ENCODE measurements at places on chromosomes 7 and 10.

DNA sequence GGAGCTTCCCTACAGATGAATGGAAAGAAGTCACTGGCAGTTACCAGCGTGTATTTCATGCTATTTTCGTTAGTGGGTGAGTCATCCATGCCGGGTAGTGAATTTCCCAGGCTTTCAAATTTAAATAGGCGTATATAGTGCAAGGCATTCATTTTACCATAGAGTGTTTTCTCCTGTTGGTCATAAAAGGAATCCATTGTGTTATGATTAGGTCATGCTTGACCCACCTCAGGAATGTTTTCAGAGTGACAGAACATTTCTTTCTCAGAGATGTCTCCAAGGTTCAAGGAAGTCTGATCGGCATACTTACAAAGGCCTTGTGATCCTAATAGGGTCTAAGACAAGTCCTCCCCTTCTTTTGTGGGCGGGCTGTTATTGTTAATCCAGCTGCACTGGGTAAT lies 110.7 kb downstream of the AKR1D1 start:
- DNase-seq: peak; percentile 51

GRCh38 chr7:25171071-25171470 lies 46.0 kb upstream of the CYCS start:
- DNase-seq: no peak

DNA sequence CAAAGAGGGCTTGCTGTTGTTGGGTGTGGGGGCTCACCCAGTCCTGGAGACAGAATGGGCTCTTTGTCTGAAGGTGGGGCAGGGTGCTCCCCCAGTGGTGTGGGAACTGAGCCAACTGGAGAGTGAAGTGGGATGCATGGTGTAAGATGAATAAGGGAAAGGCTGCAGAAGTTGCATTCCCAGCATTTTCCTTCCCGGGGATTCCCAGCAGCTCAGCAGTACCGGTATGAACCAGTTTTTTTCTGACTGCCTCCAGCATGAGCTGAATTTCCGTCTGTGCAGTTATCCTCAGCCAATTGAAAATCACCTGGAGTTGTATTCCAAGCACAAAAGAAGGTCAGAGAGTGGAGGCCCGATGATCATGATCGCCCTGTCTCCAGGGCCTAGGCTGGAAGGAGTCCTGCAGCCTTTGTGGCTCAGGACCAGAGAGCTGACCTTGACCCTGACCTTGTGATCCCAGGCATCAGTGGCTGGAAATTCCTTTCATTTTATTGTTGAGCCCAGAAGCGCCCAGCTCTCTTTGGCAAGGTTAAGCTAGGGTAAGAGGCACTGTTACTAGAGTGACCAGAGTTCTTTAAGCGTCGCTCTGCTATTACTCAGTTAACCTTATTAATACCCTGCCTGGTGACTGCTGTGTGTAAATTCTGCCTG lies 33.4 kb downstream of the OGDH start:
- DNase-seq: peak; percentile 94

DNA sequence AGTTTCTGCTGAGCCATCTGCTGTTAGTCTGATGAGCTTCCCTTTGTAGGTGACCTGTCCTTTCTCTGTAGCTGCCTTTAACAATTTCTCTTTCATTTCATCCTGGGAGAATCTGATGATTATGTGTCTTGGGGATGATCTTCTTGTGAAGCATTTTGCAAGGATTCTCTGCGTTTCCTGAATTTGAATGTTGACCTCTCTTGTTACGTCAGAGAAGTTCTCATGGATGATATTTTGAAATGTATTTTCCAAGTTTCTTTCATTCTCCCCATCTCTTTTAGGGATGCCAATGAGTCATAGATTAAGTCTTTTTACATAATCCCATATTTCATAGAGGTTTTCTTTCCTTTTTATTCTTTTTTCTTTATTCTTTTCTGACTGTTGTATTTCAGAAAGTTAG lies 184.2 kb upstream of the BET1 start:
- no peak for DNase-seq

DNA sequence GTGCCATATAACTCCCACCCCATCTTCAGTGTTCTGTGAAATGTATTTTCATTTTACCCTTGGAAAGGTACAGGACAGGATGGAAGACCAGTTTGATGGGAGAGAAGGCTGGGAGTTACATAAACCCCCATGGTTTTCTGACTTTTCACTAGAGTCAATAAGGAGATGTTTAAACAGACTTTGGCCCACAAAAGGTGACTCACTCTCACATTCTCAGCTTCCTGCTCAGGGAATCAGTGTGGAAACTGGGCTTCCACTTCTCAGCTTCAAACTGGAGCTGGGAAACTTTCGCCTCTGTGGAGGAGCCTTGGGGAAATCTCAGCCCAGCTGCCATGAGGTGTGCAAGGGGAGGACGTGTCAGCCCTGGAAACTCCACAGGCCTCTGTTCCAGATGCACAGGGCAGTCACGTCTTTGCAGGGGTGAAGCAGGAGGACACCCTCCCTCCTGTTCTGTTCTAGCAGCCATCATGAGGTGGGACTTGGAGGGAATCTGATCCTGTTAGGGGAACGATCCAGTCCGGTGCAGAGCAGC lies 560.5 kb upstream of the GALNT17 start:
- peak; percentile 83 for DNase-seq

DNA sequence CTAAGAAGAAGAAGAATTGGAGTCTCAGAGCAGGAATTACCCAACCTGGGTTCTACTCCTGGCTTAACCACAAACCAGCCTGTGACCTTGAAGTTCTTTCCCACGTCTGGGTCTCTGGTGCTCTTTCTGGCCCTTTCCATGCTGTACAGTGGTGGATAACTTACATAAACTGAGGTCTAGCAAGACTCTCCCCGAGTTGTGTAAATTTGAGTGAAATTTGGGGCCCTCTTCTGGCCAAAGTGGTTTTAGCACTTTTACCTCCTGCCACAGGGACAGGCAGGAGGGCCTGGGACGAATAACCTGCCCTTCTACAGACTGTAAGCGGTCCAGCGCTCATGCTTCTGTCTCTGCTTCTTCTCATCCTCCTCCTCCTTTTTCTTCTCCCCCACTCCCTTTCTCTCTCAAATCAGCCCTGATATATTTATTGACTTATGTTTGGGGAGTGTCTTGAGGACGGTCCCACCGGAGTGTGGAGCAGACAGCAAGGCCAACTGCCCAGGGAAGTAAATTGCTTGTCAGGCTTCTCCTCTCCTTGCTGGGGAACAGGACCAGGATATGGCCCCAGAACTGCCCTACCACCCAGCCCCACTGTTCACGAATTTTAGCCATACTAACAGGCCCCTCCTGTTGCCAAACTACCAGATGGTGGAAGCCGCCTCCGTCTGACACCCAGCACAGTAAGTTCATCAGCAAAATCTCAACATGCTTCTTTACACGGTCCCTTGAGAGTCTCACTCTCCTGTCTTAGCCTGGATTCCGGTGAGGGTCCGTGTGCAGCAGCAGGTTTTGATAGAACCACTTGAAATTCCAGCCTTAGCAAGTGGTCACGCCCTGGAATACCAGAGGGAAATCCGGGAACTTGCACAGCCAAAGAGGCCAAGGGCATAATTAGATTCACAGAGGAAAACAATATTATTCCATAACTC lies 4.0 kb upstream of the SH3PXD2A start:
- DNase-seq: peak; percentile 73

- DNase-seq: no peak
These were observed 15.3 kb downstream of the LIPA start for GRCh38 chr10:89236226-89236797.

- DNase-seq: no peak
These were observed 71.4 kb downstream of the TCF7L2 start for GRCh38 chr10:113021268-113022040.

GRCh38 chr10:73969224-73969841 lies 28.6 kb upstream of the VCL start:
- peak; percentile 85 for DNase-seq

DNA sequence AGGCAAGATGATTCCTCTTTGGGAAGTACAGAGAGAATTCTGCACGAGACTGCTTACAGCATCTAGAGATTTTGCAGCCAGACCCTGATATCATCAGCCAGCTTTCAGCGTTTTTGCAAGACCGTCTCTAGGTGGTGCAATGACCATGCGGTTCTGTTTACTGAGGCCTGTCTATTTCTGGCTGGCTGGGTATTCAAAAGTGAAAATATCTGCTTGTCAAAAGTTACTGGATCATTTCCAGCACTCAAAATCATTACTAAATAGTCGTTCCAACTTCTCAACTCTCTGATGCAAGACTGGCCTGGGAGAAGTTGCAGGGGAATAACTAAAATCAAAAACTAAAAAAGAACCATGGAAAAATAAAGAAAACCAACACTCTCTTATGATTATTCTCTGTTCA lies 240.1 kb downstream of the ELMO1 start:
- DNase-seq: peak; percentile 66

- peak; percentile 83 for DNase-seq
These were observed 173.1 kb downstream of the PTPRN2 start for GRCh38 chr7:158414486-158414961.

DNA sequence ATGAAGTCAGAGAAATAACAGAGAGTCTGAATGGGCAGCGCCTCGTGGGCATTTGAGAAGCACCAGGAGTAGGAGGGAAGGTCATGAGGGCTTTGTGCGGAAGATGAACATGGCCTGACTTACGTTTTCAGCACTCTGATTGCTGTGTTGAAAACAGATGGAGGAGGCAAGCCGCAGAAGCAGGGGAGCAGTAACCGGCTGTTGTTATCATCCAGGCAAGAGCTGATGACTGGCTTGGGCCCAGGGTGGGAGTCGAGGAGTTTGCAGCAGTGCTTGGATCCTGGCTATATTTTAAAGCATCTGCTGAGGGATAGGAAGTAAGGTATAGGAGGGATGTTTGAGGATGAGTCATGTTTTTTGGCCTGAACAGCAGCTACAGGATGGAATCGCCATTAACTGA lies 12.7 kb upstream of the PDLIM1 start:
- DNase-seq: no peak

DNA sequence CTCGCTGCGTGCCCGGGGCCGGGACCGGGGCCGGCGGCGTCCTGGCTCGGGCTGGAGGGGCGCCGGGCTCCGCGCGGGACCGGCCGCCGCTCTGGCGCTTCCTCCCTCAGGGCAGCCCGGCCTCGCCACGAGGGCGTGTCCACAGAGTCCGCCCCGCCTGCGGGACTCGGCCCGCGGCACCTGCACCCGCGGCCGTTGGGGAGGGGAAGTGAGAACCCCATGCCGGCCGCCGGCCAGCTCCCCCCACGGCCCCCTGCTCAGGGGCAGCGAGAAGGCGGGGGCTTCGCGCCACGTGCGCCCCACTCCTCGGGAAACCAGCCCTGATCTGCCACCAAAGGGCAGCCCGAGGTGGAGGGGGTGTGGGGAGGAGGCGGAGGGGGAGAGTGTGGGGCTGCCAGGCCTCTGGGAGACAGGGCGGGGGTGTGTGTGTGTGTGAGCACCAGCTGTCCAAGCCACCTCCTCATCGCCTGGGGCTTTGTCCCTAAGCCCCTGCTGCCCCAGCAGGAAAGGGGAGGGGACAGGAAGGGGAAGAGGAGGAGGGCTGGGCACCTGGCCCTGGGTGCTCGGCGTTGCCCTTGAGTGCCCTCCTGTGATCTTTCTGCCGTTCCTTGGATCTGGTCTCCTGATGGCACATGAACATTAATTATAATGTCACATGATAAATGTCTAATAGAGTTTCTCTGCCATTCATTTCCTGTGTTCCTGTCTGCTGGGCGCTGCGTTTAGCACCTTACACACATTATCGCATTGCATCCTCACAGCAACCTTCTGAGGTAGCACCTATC lies at the start of gene PIK3AP1:
Gene PIK3AP1 (minus strand): TSS at position 93 of the 785 bp plus-strand sequence. CDS start 120 bp downstream, outside the sequence.
- DNase-seq: no peak

DNA sequence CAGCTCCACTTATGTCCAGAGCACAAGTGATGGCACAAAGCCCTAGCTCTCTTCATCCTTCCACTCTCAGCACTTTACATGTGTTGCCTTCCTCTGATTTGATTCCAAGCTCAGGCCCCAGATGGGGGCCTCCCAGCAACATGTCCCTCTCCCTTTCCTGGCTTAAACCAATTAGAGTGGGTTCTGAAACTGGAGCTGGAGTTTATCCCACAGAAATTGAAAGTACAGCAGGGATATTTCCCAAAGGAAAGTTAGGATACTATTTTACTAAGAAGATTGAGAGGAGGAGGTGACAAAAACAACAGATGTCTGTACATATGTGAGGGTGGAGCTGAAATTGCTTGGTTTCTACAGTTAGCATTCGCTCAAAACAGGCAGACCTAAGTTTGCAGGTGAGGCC lies 724.6 kb downstream of the AUTS2 start:
- DNase-seq: no peak

DNA sequence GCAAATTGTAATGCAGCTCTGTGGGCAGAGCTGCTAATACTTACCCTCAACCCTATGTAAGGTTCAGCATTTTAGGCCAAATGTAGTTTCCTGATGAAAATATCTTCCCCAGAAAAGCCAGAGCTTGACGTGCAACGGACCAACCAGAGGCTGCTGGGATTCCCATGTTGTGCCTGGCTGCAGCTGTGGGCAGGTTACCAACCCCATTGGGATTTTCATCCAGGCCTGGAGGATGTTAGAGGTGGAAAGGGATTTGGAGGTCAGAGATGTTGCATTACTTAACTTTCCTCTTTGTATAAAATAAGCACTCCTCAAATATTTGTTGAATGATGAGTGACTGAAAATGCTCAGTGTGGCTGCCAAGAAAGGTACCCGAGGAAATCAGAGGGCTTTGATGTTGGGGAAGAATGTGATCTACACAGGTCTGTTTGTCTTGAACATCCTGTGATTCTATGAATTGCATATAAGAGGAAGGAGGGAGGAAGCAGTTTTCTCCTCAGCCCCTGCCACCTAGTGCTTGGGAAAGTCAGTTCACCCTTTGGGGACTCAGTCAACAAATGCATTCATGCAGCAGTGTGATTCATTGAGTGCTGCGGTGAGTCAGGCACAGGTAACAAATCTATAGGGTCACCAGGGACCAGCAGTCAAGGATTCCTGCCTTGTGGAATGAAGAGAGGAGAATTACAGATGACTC lies 487.2 kb downstream of the RPS24 start:
- DNase-seq: peak; percentile 84

DNA sequence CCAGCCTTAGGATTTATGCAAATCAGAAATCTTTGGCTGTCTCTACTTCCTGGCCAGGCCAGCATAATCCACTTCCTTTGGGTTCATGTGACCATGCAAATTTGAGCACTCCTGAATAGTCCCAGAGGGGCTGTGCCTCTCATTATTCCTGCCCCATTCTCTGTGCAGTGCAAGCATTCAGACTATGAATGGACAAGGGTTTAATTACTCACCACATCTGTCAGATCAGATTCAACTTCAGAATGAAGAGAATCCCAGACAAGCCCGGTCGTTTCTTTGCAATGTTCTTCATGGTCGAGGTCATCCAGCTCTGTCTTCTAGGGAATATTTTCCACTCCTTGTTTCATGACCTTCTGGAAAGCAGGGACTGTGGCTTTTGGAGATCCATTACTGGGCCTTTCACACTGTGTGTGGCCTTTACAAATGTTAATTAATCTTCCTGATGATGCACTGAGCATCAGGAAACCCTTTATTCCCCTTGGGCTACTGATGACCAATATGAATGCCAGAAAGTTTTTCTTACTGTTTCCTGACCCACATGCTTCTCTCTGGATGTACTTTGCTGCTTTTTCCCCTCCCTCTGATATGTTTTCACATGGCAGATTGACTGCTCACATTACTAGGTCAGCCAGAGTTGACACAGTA lies 217.6 kb upstream of the TCF7L2 start:
- DNase-seq: peak; percentile 48
